ENCODE measurements at places on chromosomes 6 and 20.
A peak's percentile ranks its signal among the peaks of the same experiment; 100 is the strongest.

DNA sequence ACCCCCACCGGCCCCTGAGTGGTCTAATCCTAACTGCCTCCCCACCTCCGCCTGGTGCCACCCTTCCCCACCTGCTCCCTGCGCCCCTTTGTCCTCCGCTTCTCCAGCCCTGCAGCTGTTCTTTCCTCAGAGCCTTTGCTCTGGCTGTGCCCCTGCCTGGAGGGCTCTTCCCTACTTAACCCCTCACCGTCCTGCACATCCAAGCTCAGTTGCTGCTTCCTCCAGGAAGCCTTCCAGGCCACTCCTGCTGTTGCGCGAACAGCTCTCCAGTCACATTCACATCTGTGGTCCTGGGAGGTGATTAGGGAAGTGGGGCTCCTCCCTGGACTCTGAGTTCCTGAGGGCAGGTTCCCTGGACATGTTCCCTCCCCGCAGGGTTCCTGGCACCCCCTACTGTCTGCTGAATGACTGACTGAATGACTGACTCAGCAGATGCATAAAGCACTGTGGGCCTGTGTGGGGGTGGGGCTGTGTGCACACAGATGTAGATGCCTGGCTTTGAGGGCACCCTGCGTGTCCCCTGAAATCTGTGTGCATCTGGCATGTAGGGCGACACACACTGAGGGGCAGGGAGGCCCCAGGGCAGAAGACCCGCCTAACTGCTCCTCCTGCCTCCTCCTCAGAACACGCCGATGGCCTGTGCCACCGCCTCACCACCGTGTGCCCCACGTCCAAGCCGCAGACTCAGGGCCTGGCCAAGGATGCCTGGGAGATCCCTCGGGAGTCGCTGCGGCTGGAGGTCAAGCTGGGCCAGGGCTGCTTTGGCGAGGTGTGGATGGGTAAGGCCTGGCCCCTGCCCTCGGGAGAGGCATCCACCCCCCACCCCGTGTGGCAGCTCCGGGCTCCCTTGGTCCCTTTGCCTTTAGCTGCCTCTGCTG, 51.4 kb downstream of the SRC start:
- DNase-seq, result no peak

DNA sequence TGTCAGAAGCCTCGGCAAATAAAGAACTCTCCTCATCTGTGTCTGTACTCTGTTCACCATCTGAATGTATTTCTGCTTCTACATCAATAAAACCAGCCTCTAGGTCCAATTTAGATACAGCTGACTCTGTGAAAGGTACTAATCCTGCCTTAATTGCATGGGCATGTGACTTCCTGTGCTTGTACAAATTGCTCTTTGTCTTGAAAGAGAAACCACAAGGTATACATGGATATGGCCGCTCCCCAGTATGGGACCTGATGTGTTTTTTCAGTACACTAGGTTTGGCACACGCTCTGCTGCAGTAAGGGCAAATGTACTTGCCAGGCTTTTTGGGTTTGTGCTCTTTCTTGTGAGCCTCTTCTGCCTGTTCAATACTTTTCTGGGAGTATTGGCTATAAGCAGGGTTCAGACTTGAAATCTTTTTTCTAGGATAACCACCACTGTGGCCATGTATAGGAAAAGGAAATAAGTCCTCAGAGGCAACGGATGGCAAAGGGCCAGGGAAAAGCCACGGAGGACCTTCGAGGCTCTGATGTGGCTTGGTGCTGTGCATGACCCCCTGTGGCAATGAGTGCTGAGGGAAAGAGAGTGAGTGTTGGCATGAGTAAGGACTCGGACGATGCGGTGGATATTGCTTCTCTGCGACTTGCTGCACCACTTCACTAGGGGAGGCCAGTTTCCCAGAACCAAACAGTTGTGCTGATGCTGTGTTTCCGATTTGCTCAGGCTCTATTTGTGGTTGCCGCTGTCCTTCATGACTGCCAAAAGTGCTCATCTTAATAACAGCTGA, 170.9 kb downstream of the HIVEP2 start:
- DNase-seq, result no peak

- no peak for DNase-seq
Observed at GRCh38 chr6:21111093-21111725, 482.3 kb upstream of the SOX4 start.

GRCh38 chr20:43028470-43028869, 161.2 kb downstream of the PTPRT start:
- DNase-seq, result no peak

DNA sequence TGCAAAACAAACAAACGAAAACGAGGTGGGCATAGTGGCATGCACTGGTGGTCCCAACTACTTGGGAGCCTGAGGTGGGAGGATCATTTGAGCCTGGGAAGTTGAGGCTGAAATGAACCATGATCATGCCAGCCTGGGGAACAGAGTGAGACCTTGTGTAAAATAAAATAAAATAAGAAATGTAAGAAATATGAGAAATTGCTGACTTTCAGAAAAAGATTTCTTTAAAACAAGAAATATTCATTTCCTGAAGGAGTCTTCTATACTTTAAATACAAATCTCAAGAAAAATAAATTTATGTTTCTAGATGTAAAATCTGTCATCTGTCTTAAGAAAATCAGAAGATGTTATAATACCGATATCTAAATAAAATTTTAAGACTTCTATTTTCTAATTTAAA, 96.7 kb upstream of the ENPP5 start:
- DNase-seq, result no peak

GRCh38 chr6:124073820-124074587, 270.3 kb downstream of the NKAIN2 start:
- no peak for DNase-seq

- DNase-seq, result no peak
Observed at GRCh38 chr6:139284789-139285188, 7.0 kb downstream of the TXLNB start.

- peak; percentile 12 for DNase-seq
Observed at GRCh38 chr20:19511931-19512330, 246.1 kb upstream of the RIN2 start.

DNA sequence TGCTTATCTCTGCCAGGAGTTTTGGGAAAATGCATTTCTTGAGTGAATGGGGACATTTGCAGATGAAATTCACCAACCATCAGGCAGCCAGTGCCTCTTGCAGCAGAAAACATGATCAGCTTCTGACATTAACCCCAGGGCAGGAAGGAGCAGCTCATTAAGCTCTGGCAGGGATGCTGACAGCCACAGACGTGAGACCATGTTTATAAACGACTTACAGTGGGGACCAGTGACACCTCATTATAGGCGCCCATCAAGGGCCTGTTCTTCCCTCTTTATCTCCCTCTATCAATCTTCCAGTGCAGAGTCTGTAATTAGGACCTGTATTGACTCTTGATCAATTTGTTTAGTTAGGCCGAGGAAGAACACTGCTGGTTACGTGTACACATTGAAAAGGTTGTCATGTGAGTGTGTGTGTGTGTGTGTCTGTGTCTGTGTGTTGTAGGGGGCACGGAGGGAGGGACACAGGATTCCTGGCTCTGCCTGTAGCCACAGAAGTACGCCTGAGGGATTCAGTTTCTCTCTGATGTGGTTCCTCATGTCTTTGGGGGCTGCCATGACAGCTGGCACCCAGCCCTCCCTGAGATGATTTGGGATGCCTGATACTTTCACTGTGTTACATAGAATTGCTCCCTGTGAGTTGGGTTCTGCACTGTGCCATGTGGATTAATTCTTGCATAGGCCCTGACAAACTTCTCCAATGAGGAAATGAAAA, 428.4 kb upstream of the CHD6 start:
- DNase-seq, result no peak

DNA sequence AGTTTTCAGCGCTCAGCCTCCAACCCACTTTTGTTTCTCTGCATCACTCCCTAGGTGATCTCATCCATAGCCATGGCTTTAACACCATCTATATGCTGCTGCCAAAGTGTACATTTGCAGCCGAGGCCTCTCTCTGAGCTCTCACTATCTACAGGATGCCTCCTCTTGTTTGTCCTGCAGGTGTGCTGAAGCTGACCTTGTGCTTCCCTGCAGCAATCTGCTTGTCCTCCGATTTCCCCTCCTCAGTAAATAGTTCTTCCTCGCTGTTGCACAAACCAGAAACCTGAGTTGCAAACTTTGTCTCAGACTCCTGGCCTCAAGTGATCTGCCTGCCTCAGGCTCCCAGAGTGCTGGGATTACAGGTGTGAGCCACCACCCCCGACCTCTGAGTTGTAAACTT, 3.7 kb upstream of the TXNDC5 start:
- DNase-seq, result no peak

- no peak for DNase-seq
Observed at GRCh38 chr20:36878941-36879340, 3.0 kb downstream of the TLDC2 start.

- peak; percentile 60 for DNase-seq
Observed at GRCh38 chr20:38874460-38875174, 51.6 kb upstream of the FAM83D start.

DNA sequence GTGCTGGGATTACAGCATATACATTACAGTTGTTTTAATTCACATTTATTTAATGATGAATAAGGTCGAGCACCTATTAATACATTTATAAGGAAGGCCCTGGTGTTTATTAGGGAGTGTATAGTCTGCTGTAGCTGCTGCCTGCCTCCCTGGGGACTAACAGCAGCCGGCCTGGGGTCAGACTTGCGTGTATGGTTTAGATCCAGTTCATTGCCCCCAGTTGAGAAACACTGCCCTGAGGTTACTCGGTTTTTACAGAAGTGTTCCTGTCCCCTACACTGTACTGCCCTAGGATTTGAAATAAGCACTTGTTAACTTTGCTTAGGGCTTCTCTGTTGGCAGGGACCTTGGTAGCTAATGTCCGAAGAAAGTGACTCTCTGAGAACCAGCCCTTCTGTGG, 4.0 kb downstream of the TTPAL start:
- no peak for DNase-seq

- DNase-seq, result no peak
Observed at GRCh38 chr6:28436404-28436803, 6.9 kb downstream of the ZSCAN23 start.

- no peak for DNase-seq
Observed at GRCh38 chr6:10250655-10251220, 164.1 kb downstream of the TFAP2A start.

- DNase-seq, result no peak
Observed at GRCh38 chr6:165441181-165441580, 131.8 kb upstream of the C6orf118 start.

DNA sequence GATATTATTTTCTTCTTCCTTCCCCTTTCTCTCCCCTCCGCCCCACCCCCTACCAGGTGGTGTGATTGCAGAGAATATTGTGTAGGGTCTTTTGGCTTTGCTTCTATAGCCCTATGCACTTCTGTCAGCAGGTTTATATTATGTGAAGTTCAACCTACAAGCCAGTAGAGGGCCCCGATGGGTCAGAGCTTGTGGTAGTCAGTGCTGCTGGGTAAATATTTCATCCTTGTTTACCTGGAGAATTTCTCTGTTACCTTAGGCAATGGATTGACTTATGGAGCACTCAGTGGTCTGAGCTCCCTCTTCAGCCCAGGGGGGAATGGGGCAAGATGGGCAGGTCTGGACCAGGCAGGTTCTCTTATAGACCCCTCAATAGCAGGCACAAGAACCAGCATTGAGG, 720.9 kb downstream of the GRIK2 start:
- no peak for DNase-seq

- peak; percentile 52 for DNase-seq
Observed at GRCh38 chr6:70520575-70520974, 46.2 kb upstream of the SDHAF4 start.
